ENCODE measurements at places on chromosomes 7 and 10.

DNA sequence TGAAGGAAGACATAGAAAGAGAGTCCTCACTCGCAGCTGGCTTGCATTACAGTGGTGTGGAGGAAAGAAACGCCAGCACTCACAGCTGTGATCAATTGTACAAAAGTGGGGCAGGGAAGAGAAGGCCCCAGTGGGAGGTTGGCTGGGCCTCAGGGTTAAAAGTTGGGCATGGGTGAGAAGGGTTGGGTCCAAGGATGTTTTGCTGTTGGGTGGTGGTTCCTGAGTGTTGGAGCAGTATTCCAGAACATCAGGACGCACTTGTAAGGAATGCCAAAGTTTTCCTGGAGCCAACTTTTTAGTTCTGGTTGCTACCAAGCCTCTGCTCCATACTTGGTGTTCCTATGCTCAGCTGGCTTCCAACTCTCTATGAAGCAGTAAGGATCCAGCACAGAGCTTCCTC lies 55.4 kb upstream of the MKRN1 start:
- no peak for DNase-seq

DNA sequence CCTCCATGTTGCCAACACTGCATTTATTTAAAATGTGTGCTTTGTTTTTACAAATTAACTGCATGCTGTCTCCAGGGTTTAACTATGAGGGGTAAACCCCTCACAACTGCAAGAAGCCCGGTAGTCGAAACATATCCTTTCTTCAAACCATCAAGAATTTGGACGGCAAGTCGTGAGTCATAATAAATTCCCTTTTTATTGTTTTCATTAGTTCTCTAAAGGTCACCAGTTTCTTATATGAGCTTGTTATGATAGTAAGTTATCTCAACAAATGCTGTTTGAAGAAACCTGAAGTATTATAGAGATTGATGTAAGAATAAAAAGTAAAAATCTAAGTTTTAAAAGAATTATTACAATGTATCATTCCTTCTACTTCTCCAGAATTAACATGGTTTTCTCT lies 12.2 kb upstream of the FIGNL1 start:
- DNase-seq: no peak

DNA sequence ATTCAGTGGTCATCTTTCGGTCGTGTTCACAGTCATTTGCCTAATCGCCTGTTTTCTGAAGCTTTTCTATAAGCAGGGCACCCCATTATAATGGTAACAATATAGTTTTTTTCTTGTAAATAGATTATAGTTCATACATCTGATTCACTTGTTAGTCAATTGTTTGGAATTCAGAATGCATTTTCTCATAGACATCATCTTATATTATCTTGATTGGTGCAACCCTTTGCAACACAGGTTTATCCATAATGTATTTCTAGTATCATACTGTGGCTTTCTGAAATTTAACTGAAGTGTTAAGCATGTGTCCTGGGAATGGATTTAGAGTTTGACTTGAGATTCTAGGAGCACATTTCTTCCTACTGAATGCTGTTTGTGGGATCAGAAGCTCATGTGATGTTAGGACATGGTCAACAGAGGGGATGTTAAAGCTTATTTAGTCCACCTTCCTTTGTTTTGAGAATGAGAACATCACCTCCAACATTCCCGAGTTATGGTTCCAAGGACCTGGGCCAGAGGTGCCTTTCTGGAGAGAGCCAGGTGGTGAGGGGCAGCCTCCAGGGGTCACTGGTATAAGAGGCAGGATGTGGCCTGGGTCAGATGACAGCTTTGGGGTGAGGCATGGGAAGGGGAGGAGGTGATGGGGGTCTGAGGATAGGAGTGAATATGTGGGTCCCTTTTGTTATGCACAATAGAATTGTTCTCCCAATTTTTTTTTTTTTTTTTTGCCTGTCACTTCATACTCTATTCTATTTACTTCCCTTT lies 415.6 kb downstream of the EXOC4 start:
- DNase-seq: no peak

- DNase-seq: no peak
These were observed 135.3 kb downstream of the KIAA1217 start for GRCh38 chr10:24344279-24344678.

DNA sequence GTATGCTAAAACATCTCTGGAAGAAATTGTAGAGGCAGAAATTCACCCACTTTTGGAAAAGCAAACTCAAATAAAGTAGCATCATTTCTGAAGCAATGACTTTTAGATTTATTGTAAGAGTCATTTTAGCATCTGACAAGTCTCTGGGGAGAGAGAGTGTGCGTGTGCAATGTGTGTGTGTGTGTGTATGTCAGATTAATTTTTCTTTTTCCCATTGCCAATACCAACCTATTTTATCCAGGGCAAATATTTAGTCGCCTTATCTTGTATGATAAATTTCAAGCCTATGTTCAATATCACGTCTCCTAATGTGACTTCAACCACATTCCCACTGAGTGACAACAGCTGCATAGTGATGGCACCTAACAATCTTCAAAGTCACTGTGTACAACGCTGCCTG lies 101.7 kb downstream of the NEBL start:
- DNase-seq: no peak

GRCh38 chr7:88322151-88322550 lies 15.5 kb upstream of the STEAP4 start:
- no peak for DNase-seq

DNA sequence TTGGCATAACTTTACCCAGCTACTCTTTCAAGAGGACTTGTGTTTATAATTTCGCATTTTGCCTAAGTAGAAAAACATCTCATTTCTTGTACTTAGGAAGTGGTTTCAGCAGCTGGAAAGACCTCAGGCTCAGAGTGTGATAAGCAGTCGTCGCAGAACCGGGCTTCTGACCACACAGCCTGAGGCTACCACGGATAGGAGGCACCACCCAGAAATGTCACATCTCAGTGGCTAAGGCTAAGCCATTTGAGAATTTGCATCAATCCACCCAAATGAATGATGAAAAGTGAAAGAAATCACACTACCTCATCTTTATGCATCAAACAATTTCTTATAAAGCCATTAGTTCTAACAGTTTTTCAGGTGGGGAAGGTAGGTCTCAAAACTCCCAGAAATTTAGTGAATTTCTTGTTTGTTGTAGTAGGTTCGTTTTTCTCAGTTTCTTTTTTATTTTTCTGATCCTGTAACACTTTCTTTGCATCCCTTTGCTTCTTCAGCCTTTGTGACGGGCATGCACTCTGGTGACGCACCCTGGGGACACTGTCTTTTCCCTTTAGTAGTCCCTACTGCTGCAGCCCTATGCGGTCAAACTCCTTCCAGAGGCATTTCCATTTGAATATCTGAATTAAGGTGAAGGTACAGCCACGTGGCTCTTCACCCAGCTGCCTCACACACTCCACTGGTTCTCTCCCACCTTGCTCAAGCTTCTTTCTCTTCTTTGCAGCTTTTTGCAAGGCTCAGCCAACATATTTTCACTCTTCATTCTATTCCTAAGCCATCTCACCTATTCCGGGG lies 68.5 kb downstream of the MAP3K8 start:
- DNase-seq: no peak

GRCh38 chr10:77774940-77775391 lies 137.4 kb upstream of the KCNMA1 start:
- no peak for DNase-seq

DNA sequence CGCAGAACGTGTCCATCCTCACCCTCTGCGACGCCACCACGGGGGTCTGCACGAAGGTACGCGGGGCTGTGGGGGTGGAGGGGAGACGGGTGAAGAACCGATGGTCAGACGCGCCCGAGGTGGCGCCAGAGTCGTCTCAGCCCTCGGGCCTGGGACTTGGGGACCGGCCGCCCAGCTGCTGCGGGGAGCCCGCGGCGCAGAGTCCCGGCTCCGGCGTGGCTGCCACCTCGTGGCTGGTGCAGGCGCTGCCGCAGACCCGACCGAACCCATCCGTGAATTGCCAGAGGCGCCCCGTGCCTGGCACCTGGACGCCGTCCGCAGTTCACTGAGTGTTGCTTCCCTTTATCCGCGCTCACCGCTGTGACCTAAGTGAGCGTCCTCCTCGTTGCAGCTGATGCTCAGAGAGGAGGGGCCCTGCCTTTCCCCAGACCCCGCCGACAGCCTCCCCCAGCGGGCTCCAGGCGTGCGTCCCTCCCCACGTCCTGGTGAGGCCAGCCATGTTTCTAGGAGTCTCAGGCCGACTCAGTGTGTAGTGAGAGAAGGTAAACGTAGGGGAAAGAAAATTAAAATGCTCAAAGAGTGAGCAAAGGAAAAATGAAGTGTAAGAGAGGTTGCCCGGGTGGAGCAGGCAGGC lies 208.7 kb downstream of the PAXIP1 start:
- no peak for DNase-seq

DNA sequence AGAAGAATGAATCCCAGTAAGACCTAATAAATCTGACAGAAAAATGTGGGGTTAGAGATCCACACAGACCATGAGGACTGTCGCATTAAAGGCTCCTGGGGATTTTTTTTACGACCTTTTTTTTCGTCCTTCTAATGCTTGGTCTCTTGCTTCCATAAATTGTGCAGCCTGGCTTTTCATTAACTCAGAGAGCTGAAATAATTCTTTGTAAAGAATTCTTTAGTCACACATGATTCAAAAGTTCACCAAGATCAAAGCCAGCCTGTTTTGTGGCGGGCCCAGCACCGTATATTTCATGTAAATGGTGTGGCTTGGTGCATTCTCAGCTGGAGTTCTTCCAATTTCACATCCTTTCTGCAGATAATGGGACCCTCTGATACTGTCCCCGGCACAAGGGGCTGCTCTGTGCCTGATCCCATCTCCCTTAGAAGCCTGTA lies 206.6 kb upstream of the BMPER start:
- DNase-seq: no peak

DNA sequence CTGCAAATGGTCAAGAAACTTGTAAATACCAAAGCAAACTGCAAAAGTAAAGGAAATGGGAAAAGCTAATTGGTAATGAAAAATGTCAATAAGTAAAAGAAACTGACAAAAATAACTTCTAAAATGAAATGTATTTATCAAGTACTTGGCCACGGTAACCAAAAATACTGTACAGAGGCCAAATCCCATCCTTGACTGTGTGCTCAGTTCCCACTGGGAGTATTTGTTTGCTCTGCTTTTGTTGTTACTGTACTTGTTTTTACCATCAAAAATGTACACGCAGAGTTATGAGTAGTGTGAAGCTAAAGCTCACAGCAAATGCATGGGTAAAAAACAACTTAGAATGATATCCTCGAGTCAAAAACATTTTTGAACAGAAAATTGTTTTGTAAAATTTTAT lies 31.1 kb downstream of the ENKUR start:
- peak; percentile 2 for DNase-seq

DNA sequence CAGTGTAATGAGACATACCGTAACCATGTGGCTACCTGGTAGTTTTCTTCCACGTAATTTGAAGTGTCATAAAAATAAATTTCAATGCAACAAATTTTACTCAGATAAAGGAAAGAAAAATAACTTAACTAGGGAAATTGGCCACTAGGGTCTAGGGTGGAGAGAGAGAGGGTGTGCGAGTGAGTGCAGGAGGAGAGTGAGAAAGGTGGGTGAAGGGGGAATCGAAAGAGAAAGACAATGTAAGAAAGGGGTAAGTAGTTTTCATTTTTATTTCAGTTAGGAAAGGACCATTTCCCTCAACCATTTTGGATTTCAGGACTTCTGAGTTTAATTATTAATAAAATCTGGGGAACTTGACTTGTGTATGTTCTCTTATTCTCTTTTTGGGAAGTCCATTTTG lies 27.7 kb upstream of the GLI3 start:
- DNase-seq: no peak

- DNase-seq: no peak
These were observed 5.3 kb downstream of the PSAP start for GRCh38 chr10:71845410-71846405.

DNA sequence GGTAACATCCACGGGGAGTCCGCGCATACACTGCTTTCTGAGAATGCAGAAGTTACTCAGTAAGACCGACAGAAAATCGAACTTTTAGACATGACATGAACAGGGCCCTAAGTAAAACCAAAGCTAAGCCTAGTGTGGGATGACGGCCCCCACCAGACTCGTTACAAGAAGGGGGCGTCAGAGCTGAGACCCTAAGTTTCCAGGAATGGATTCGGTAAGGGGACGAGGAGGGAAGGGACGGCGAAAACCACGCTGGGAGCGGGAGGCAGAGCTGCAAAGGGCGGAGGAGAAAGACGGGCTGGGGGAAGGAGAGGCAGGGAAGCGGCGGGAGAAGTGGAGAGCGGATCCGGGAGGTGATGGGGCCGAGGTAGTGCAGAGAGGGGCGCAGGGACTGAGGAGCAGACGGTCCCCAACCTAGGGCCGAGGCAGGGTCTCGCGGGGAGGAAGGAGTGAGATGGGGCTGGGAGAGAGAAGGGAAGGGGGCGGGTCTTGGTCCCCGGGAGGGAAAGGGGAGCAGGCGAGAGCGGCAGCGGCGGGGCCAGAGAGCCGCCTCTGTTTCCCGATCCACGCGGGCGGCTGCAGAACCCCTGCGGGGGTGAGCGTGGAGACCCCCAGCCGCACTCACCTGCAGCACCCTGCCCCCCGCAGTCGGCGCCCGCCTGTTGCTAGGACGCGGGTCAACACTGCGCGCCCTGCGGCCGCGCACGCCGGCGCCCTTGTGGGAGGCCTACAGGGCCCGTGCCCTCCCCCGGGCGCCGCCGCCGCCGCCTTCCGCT lies 513 bp downstream of the ODAD2 start:
- peak; percentile 26 for DNase-seq

DNA sequence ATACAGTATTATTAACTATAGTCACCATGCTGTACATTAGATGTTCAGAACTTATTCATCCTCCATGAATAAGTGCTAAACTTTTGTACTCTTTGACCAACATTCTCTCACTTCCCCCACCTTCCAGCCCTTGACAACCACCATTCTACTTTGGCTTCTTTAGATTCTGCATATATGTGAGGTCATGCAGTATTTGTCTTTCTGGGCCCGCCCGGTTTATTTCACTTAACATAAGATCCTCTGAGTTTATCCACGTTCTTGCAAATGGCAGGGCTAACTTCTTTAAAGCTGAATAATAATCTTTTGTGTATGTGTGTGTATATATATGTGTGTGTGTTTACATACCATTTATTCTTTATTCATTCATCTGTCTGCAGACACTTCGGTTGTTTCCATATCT lies 336.8 kb downstream of the BBS9 start:
- no peak for DNase-seq

GRCh38 chr7:35828817-35829216 lies 28.0 kb downstream of the SEPTIN7 start:
- no peak for DNase-seq

- no peak for DNase-seq
These were observed 76.1 kb upstream of the LRGUK start for GRCh38 chr7:134051020-134051419.

GRCh38 chr7:122549578-122549977 lies 149.3 kb downstream of the RNF133 start:
- no peak for DNase-seq

GRCh38 chr10:5447056-5447455 lies 34.7 kb downstream of the NET1 start:
- no peak for DNase-seq

- DNase-seq: peak; percentile 99
These were observed 107.4 kb upstream of the GLCCI1 start for GRCh38 chr7:7861211-7861633.
